NCI-H1105 treated with DMSO at 0.1 percent for 48 hours (cell line): ENCODE measurements at places on chromosomes 3 and 15.

- no peak for DNase-seq
These were observed 361.6 kb downstream of the ROBO1 start for GRCh38 chr3:79406175-79406574.

DNA sequence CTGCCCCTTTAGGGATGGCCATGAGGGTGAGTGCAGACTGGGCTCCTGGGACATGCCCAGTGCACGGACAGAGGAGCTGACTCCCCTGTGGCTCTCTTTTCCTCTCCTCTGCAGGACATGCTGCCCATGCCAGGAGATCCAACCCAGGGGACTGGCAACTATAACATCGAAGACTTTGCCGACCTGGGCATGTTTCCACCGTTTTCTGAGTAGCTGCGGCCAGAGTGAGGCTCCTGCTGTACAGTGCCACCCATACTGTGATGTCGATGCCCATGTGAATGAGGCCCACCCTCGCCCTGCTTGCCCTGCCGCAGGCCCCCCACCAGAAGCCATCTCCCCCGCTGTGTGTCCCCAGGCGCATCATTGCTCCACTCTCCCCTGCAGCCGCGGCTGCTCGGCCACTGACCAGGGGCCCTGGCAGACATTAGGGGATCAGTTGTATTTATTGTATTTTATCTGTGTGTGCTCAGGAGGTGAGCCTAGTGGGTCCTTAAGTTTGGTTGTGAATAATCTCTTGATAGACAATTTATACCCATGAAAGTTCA is 101.6 kb upstream of the ABHD17C start:
- no peak for DNase-seq

DNA sequence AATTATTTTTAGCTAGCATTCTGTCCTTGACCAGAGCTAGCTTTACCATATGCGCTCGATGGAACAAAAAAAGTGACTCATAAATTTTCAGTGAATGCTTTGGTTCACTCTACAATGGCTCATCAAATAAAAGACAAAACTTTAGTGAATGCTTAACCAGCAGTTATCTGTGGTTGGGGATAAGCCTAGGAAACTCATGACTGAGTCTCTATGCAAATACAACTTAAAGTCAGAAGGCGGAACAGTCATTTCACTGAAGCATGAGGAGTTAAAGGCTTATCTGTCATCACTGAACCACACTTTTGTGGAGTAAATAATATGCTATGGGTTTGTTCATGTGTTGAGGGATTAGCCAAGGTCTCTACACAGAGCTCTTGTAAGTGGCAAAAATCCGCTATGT is 308.4 kb downstream of the SQOR start:
- DNase-seq: no peak

DNA sequence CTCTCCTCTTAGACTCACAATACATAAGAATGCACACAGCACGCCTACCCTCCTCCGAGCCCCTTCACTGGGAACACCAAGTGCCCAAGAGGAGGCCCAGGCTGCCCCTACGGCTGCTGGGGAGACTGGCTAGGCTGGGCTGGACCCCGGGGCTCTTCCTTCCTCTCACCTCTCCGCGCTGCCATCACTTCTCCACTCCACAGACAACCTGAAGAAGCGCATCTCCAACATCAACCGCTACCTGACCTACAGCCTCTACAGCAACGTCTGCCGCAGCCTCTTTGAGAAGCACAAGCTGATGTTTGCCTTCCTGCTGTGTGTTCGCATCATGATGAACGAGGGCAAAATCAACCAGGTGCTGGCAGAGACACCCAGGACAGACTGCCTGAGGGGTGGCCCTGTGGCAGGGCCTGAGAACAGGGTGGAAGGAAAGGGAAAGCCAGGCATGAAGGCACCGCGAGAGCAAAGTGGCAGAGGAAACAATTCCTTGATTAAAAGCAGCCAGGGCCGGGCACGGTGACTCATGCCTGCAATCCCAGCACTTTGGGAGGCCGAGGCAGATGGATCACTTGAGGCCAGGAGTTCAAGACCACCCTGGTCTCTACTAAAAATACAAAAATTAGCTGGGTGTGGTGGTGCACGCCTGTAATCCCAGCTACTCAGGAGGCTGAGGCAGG is 51.6 kb downstream of the SEMA3G start:
- DNase-seq: no peak

- no peak for DNase-seq
These were observed 328.3 kb downstream of the PLCL2 start for GRCh38 chr3:17213102-17213501.

GRCh38 chr3:158625881-158626280 is 18.4 kb upstream of the GFM1 start:
- DNase-seq: no peak

DNA sequence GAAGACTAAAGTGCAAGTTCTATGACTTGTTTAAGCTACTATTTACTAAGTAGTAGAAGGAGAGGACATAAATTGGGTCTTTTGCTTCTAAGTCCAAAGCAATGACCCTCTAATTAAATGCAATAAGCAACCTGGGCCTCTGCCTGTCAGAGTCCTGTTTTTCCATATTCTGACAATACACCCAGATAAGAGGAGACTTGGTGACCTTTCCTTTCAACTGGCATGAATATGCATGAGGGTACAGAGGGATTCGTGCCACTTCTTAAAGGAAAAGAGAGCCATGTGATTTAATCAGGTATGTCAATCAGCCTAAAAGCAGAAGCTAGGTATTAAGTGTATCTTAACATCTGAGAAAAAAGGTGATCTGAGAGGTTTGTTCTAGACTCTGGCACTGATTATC is 50.7 kb upstream of the FGF7 start:
- DNase-seq: no peak

DNA sequence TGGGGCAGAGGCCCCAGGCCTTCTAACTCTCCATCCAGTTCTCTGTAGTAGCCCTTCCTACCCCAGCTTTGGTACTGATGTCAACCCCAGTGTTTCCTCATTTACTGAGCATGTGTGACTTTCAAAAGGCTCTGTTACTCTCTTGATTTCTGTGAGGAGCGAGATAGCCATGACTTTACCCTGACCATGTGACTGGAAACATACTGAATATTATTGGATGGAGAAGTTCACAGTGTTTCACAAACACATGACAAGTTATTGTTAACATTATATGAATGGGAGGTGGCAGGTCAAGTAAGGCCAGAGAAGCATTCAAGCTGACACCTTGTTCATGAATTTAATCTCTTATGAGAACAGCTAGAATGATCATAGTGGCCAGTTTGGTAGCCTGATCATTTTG is 53.7 kb downstream of the MAGI1 start:
- no peak for DNase-seq

DNA sequence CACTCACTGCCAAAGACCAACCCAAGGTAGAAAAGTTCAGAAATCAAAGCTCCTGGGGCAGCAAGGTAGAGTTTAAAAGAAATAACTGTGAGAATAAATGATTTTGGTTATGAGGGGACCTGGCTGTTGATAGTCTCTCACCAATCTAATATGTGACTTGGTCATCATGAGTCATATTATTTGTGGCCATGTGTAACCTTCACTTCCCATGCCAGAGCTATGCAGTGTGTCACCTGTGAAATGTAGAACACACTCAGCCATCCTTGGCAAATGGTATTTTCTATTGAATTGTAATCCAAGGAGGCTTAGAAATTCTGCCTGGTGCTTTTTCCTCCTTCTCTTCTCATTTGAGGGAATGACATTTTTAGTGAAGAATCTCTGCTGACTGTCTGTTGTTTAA is 184.2 kb upstream of the STAC start:
- no peak for DNase-seq

GRCh38 chr15:65326818-65327217 is 22.3 kb downstream of the RNU5B-1 start:
- DNase-seq: no peak

GRCh38 chr3:120025520-120025919 is 68.7 kb downstream of the GSK3B start:
- DNase-seq: no peak
